ENCODE measurements at places on chromosomes 5 and 9.

DNA sequence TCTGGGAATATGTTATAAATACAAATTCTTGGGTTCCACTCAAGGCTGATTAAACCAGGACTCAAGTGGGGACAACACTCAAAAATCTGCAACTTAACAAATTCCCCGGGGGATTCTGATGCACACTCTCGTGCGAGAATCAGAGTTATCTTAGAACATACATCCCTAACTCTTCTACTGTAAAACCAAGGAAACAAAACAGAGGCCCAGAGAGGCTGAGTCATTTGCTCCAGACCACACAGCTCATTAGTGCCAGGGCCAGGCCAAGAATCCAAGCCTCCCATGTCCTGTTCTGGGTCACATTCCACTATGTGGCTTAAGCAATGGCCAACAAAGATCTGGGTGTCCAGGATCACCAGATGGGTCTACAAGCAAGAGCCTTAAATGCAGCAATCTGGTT is 166.0 kb downstream of the ADAMTS12 start:
- no peak for DNase-seq

GRCh38 chr9:134966697-134967546 is 49.2 kb upstream of the FCN1 start:
- peak; percentile 40 for DNase-seq

GRCh38 chr5:140058212-140058932 is 15.3 kb upstream of the NRG2 start:
- DNase-seq, result no peak

- no peak for DNase-seq
Measured at GRCh38 chr9:35487081-35487480, 2.8 kb upstream of the RUSC2 start.

DNA sequence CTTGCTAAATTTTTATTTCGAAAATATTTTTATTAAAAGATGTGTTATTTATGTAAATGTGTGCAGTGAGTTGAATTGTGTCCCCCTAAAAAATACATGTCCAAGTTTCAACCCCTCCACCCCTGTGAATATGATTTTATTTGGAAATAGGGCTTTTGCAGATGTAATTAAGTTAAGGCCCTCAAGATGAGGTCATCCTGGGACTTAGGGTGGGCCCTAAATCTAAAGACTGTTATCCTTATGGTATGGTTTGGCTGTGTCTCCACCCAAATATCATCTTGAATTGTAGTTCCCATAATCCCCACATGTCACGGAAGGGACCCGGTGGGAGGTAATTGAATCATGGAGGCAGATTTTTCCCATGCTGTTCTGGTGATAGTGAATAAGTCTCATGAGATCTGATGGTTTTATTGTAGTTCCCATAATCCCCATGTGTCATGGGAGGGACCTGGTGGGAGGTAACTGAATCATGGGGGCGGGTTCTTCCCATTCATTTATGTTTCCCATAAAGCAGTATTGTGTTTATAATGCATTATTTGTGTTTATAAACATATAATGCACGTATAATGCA is 1.5 kb upstream of the TMED7 start:
- DNase-seq, result no peak

- DNase-seq, result no peak
Measured at GRCh38 chr9:5191985-5192384, 6.5 kb upstream of the INSL6 start.

Data from Right ventricle myocardium superior (tissue), 1 donor.